ENCODE measurements at places on chromosomes 5 and 9. TPM values are rescaled to one million over a fixed set of nuclear protein-coding genes. Genes with fewer than 3 reads are reported as not detected.
A peak's percentile ranks its signal among the peaks of the same experiment; 100 is the strongest.

DNA sequence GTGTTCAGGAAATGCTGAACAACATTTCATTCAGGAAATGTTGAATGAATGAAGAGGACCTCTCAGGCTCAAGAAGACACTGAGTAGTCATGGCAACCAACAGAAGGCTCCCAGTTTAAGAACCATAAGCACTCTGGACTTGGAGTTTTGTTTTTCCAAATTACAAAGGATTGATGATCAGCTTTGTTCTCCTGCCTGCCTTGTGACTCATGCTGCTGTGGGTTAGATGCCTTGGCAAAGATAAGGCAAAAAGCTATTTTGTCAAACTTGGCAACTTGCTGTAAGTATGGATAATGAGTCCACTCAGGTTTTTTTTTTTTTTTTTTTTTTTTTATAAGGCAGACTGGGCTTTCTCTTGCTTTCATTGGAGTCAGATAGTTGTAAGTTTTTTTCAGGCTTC, 365.0 kb downstream of the TMEM232 start:
- DNase-seq: no peak

DNA sequence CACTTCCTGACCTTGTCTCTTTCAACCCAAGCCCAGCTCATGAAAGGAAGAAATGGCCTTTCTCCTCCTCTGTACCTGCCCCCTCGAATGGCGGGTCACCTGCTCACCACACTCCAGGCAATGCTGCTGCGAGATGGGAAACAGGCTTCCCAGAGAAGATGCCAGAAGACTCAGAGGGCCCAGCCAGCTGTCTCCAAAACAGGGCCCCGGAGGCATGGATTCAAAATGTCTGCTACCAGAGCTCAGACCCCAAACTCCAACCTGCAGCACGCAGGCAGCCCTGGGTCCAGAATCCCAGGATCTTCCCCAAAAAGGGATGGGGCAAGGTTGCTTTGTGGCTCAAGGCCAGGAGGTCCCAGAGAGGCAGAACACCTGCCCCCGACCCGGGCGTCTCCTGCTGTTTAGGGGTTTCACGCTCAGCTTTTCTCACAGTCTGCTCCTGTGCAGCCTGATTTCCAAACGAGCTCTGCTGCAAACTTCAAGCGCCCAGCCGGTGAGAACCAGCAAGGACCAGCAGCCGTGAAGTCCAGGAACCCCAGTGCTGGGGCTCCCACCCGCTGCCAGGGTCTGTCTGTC, 42.5 kb downstream of the VAV2 start:
- no peak for DNase-seq

DNA sequence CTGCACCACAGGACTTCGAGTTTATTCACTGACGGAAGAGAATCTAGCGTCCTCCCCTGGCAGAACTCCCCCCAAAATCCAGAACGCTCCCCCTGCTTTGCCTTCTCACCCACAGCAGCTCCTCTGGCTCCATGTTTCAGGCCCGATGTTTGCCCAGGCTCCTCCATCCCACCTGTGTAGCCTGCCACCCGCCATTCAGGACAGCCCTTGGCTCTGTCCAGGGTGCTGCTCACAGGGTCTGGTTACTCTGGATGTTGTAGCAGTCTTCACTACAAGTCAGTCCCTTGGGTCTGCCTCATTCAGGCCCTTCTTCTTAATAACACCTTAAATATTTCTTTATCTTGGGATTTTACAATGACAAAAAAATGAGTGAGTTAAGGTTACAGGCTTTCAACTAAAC, 41.3 kb upstream of the SV2C start:
- DNase-seq: no peak

ITK gene
- total RNA-seq: not detected

DNA sequence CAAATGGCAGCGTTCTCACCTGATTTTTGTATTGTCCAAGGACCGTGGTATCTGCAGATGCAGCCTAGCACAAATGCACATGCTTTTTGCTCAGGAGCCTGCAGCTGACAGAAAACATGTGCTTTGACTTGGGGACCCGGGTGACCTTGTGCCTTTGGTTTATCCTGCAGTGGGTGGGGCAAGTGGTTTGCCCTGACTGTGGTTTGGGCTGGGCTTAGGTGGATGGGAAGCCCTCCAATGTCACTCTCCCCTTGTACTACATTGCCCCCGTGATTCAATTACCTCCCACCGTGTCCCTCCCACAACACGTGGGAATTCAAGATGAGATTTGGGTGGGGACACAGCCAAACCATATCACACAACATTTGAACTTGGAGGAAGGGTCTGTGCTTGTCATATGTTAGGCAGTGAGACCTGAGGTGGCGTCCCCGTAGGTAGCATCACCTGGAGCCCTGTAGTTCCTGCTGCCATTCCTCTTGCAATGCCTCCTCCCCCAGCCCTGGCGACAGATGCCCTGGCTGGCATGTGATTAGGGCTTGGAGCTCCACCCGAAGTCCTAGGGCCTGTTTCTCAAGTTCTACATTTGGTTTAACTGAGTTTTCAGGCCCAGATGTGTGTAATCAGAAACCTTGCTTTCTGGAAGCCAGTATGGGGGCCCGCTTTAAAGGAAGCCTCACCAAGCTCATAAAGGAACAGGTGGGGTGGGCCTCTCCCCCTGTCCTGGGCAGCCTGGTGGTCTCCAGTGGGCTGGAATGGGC, 2.1 kb downstream of the ANKRD33B start:
- no peak for DNase-seq

DNA sequence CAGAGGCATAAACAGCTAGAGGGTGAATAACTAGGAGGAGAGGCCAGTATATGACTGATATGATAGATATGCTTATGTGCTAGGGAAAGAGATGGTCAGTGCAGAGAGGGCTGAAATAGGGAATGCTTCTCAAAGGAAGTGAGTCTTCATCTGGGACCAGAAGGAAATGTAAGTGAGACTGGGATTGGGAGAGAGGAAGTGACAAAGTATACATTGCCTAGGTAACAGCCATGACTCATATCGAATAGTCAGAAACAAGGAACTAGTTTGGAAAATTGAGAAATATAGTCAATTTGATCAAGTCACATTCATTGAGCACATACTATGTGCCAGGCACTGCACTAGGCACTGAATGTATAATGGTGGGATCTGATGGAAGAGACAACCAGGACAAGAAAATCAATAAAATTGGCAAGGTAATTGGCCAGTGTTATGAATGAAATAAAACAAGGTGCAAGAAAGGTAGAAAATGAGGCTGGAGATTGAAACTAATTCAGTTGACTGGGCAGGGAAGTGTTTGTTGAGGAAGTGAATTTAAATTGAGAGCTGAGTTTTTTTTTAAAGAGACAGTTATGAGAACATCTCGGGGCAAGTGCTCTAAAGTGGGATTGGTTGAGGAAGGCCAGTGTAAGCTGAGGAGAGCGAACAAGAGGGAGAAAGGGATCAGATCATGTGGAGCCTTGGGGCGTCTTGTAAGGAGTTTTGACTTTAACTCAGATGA, 4.3 kb downstream of the ERAP2 start:
- peak; percentile 85 for DNase-seq

GRCh38 chr9:4048441-4048840, 251.4 kb downstream of the GLIS3 start:
- DNase-seq: no peak

DNA sequence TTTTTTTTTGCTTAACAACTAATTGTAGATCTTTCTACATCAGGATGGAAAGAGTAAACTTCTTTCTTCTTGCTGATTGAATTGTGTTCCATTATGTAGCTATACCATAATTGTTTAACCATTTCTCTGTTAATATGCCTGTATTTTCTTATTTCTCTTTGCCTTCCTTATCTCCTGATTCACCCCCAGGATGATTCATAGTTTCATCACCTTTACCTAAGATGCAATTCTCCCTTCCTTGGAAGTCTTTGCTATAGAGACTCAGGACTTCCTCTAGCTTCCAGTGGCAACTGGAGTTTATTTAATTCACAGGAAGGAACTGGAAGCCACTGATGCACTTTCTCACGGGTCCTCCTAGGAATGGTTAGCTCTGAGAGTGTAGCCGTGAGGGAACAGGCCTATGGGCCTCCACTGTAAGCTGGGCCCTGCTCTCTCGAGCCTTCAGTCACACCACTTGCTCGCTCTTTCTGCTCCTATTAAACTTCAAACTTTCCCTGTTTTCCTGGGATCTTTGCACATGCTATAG, 83.1 kb downstream of the FGF1 start:
- DNase-seq: no peak

SOX30 gene
- total RNA-seq: not detected

DNA sequence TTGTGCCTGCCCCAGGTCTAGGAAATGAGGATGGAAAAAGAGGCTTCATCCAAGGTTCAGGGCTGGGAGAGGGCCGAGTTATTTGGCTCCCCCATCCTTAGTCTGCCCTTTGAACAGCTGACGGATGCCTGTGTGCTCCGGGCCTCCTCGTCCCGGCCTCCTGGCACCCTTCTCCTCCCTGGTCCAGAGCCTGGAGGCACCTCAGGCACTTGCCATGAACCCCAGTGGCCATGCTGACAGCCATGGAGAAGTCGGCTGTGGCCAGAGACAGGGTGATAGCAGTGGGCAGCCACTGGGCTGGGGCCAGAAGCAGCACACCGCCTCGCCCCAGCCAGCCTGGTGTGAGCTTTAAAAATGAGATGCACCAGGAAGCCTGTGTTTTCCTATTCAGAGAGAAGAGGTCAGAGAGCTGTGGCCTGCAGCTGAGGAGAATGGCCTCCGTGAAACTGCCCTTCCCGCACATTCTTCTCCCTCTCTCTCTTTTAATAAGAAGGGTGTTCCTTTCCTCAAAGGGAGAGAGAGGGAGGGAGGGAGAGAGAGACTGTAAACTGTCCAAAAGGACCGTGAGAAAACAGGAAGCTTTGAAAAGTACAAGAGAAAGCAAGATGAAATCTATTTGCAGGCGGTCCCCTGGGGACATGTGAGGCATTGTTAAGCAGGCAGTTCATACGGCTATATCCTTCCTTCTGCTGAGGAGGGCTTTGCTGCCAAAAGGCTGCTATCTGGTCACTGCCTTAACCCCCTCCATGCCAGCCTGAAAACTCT, 55.3 kb downstream of the ZNF366 start:
- DNase-seq: peak; percentile 99

DNA sequence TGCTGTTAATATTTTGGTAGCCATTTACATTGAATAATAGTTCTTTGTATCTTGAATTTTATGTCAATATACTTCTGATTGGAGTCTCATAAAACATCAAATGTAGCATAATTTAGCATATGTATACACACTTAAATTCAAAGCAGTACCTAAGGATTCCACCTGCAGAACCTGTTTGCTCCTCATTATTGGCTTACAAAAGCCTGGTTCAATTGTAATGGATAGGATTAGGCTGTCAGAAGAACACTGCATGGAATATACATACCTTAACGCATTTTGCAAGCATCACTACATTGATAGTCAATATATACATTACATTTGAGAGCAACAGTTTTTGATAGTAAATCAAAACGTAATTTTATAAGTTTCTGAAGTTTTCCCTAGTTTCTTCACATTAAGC, 711.3 kb upstream of the COX7C start:
- no peak for DNase-seq

DNA sequence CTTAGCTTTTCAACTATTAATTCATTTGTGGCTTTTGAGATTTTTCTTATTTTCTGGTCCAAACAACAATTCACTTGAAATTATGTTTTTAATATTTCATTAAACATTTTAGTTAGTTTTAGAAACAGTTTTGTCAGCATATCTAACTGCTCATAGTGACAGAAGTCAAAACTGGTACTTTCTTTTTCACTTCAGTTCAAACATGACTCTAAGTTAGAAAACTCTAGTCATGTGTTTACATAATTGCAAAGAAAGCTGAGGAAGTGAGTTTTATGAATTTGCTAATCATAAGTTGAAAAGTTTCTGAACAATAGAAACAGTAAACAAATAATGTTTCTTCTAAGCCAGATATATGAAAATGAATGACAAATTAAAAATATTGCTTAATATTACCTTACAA, 1931.0 kb downstream of the EFNA5 start:
- no peak for DNase-seq

- DNase-seq: no peak
Measured at GRCh38 chr9:9556865-9557803, 1055.7 kb downstream of the PTPRD start.

- no peak for DNase-seq
Measured at GRCh38 chr9:138043411-138044345, 166.1 kb downstream of the CACNA1B start.

DNA sequence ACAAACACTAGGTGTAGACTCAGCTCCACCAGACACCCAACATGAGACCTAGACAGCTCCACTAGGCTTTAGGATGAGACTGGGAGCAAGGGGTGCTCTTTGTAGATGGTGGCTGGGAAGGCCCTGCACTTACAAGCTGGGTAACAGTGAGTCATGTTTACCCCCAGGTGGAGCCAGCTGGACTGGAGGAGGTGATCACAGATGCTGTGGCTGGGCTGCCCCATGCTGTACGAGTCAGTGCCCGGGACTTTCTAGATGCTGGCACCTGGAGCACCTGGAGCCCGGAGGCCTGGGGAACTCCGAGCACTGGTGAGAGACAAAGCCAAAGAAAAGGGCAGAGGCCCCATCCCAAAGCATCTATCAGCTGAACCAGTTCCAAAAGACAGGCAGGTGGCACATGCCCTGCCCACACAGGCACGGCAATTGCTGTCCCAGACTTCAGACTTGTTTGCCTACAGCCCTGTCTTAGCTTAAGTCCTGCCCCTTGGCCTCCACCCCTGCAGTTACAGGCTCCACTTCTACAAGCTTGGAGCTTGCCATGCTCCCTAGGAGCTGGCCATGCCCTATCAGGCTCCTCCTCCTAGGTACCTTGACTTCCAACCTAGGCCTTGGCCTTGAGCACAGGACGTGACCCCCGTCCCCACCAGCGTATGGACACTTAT, 2.7 kb downstream of the CCL27 start:
- DNase-seq: no peak

GRCh38 chr9:109831998-109832658, 52.1 kb downstream of the PALM2AKAP2 start:
- no peak for DNase-seq

DNA sequence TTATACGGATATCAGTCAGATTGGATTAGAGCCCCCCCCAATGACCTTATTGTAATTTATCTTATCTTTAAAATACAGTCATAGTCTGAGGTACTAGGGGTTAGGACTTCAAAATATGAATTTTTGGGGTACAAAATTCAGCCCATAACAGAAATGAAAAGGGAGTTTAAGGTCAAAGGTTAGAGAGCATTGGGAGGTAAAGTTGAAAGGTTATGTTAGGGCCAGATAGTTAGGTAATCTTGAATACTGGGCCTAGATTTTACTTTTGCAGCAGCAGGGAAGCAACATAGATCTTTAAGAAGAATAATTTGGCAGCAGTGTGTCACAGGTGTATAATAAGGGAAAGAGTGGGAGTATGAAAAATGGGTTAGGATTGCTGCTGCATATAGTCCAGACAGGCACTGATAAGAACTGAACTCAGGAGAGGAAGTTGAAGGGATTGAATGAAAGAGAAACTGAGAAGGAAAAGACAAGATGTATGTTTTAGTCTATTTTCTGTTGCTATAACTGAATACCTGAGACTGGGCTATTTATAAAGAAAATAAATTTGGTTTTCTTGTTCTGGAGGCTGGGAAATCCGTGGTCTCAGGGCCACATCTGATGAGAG, 10.7 kb upstream of the GCNT4 start:
- DNase-seq: no peak

GRCh38 chr9:33924978-33925797, 108.2 kb downstream of the UBE2R2 start:
- no peak for DNase-seq

SLC30A5 gene
- total RNA-seq: 57.2 TPM
